Naive B cell (primary cell): ENCODE measurements at places on chromosomes 16 and 17. TPM values are rescaled to one million over a fixed set of nuclear protein-coding genes. Genes with fewer than 3 reads are reported as not detected.

DNA sequence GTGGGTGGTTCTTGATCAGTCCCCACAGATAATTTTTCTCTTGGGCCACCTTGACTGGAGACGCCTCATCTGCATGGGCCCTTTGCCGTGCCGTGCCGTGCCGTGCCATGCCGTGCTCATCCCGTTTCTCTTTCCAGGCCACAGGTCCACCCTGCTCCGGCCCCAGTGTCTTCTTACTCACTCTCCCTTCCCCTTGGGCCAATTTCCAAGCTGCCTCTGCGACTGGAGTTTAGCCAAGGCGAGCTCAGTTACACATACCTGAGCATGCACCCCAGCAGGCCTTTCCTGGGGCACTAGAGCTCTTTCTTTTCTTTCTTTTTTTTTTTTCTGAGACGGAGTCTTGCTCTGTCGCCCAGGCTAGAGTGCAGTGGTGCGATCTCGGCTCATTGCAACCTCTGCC lies 40.5 kb upstream of the MGAT5B start:
- H3K27ac ChIP-seq = no peak overlapping the region
- H3K4me3 ChIP-seq = no peak overlapping the region
- H3K27me3 ChIP-seq = peaks cover 12% of the 10 kb centered on the region

GRCh38 chr17:53186001-53186400 lies 636.7 kb upstream of the KIF2B start:
- H3K4me3 ChIP-seq = no peak overlapping the region
- no peak overlapping the region for H3K27ac ChIP-seq
- H3K36me3 ChIP-seq = no peaks in the 10 kb centered on the region
- no peaks in the 10 kb centered on the region for H3K27me3 ChIP-seq
- no peak for DNase-seq

The AGRP gene
- polyA plus RNA-seq = not detected

DNA sequence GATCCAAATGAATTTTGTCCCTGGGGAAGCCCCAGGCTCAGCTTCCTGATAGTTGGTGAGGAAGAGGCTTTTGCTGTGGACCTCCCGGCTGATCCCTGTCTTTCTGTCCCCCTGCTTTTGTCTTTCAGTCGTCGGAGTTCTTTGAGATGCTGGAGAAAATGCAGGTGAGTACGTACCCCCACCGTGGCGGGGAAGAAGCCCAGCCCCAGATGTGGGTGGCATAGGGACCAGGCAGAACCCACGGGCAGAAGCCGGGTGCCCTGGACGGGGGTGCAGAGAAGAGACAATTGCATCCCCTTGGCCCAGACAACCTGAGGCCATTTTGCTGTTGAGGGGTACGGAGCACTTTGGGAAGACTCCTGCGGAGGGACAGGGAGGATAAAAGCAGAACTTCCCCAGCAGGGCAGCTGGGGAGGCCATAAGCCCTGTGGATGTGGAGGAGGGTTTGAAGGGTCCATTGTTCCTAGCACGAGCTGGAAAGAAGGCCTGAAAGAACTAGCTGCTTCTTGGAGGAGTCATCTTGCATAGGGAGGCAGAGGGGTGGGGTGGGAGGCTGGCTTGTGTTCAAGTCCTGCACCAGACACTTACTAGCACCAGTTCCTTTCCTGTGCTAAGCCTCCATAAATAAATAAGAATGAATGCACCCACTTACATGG lies 105.6 kb downstream of the OR1D5 start:
- H3K27ac ChIP-seq = no peak overlapping the region
- peaks cover 14% of the 10 kb centered on the region for H3K27me3 ChIP-seq
- no peak for DNase-seq

DNA sequence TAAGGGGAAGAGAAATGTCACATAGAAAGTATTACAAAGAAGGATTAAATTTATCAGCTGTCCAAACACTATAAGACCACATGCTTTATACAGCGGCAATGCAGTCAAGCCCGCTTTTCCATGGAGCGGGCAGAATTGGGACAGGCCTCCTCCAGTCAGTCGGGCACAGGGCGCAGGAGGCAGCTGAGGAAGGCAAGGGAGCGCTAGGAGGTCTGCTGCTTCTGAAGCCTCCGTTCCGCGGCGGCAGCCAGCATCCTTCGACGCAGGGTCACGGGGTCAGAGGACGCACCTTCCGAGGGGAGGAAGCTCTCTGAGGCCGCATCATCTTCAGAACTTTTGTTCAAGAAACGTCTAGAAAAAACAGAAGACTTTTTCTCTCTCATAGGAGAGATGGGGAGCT lies 62.6 kb downstream of the AMFR start:
- peaks cover 17% of the 10 kb centered on the region for H3K36me3 ChIP-seq
- DNase-seq = no peak
- H3K4me1 ChIP-seq = no peaks in the 10 kb centered on the region
- H3K27ac ChIP-seq = no peak overlapping the region
- no peak overlapping the region for H3K4me3 ChIP-seq

The JMJD6 gene
- 21.8 TPM for polyA plus RNA-seq

DNA sequence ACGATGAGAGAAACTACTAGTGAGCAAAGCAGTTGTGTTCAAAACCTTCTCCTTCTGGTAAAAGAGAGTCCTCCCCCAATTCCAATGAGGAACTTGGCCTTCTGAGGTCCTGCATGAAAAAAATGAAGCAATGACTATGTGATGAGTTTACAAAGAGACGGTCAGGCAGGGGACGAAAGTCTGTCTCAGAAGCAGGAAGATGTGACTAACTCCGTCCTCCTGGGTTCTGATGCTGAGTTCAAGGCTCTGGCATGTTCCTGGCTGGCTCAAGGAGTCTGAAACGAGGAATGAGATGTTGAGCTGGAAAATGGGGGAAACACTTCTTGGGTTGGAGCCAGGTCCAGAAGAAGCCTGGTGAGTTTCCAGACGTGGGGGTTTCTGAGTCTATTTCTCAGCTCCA lies 129.6 kb downstream of the CPPED1 start:
- no peak for DNase-seq
- no peak overlapping the region for H3K27ac ChIP-seq
- peaks cover 12% of the 10 kb centered on the region for H3K36me3 ChIP-seq
- H3K4me3 ChIP-seq = no peak overlapping the region

DNA sequence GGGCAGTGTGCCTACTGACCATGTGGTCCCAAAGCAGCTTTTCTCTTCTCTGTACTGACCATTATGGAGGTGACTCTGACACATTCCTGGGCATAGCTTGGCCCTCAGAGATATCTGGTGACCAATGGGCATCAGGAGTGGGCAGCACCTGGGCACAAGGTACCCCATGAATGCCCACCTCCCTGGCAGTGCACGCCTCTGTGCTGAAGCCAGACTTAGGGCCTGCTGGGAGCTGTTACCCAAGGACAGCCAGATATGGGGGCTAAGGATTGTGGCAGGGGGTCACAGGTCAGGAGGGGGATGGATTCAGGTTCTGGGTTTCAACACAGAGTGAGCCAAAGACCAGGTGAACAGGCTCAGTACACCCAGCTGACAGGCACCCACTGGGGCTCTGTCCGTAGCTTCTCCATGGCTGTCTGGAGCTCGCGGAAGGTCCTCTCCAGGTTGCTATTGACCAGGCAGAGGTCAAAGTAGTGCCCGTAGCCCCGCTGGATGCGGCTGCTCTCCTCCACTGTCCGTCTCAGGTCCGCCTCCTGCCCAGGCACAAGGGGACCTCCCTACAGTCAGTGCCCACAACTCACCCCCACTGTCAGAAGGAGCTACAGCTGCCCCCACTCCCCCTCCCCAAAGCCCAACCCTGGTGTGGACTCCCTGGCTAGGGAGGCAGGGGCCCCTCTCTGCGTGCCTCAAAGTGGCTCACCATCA lies 29.7 kb downstream of the MPP2 start:
- peaks cover 16% of the 10 kb centered on the region for H3K27me3 ChIP-seq
- H3K4me3 ChIP-seq = no peak overlapping the region
- H3K4me1 ChIP-seq = peaks cover 3% of the 10 kb centered on the region
- no peaks in the 10 kb centered on the region for H3K36me3 ChIP-seq
- H3K27ac ChIP-seq = no peak overlapping the region

The CSH1 gene
- polyA plus RNA-seq = not detected

DNA sequence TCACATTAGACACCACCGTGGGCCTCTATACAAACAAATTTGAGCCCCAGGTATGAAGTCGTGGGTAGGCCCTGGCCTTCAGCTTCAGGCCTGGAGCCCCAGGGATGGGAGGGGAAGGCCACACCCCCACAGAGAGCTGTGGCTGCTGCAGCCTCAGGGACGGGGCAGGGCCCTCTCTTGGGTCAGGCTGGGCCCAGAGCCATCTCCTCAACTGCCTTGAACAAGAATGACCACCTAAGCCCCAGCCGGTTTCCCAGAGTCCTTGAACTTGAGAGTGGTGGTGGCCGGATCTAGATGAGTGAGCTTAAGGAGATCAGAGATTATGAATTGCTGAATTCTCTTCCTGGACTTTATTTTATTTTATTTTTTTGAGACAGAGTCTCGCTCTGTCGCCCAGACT lies 18.6 kb downstream of the SCNN1B start:
- no peaks in the 10 kb centered on the region for H3K36me3 ChIP-seq
- H3K27me3 ChIP-seq = no peaks in the 10 kb centered on the region
- no peak for DNase-seq
- no peaks in the 10 kb centered on the region for H3K4me1 ChIP-seq
- no peak overlapping the region for H3K27ac ChIP-seq

The CHST4 gene
- not detected for polyA plus RNA-seq

GRCh38 chr16:15052747-15053476 lies 3.0 kb downstream of the NTAN1 start:
- no peaks in the 10 kb centered on the region for H3K27me3 ChIP-seq
- no peak overlapping the region for H3K4me3 ChIP-seq
- H3K4me1 ChIP-seq = peaks cover 17% of the 10 kb centered on the region
- no peak overlapping the region for H3K27ac ChIP-seq
- DNase-seq = no peak
- H3K36me3 ChIP-seq = no peaks in the 10 kb centered on the region

- H3K36me3 ChIP-seq = no peaks in the 10 kb centered on the region
- no peak overlapping the region for H3K27ac ChIP-seq
- H3K4me3 ChIP-seq = no peak overlapping the region
- no peak for DNase-seq
- H3K4me1 ChIP-seq = no peaks in the 10 kb centered on the region
- H3K27me3 ChIP-seq = peaks cover 12% of the 10 kb centered on the region
Measured at GRCh38 chr17:30212750-30213149, 22.7 kb downstream of the SLC6A4 start.

DNA sequence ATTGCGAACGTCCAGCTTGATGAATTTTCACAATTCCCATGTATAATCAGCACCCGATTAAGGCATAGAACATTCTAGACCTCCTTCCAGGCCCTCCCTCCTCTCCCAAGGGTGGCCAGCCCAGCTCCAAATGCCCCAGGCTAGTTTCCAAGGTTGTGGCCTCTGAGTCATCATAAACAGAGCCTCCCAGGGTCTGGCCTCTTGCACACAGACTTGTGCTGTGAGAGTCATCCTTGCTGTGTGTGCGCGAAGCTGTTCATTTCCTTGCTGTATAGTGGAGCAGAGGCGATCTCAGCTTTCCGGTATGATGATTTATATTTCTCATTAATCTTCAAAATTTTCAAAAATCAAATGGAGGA lies 20.5 kb upstream of the JPH3 start:
- H3K27ac ChIP-seq = no peak overlapping the region
- DNase-seq = no peak
- peaks cover 21% of the 10 kb centered on the region for H3K27me3 ChIP-seq
- no peaks in the 10 kb centered on the region for H3K36me3 ChIP-seq
- no peak overlapping the region for H3K4me3 ChIP-seq

The NIP7 gene
- 22.7 TPM for polyA plus RNA-seq

GRCh38 chr16:68517606-68518166 lies 21.4 kb upstream of the ZFP90 start:
- peaks cover 4% of the 10 kb centered on the region for H3K27me3 ChIP-seq
- no peaks in the 10 kb centered on the region for H3K36me3 ChIP-seq
- no peak overlapping the region for H3K4me3 ChIP-seq
- H3K4me1 ChIP-seq = peaks cover 13% of the 10 kb centered on the region
- H3K27ac ChIP-seq = peak overlapping the region; percentile 6

DNA sequence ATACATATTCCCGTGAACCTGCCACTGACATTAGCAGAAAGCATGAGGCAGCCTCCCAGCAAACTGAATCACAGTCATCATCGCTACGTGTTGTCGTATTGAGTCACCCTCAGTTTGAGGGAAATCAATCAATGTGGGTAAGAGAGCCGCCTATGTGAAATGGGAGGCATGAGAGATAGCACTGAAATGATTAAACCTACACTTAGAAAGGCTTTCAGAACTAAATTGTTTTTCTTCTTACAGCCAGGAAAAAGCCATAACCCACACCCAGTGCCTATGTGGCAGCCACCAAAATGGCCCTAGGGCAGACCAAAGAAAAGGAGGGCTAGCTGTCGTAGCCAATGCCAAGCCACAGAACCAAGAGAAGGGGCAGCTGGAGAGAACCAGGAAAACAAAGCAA lies 90.5 kb downstream of the ADAMTS18 start:
- H3K27ac ChIP-seq = peak overlapping the region; percentile 44
- DNase-seq = no peak
- no peak overlapping the region for H3K4me3 ChIP-seq
- H3K4me1 ChIP-seq = no peaks in the 10 kb centered on the region
- peaks cover 15% of the 10 kb centered on the region for H3K27me3 ChIP-seq
- no peaks in the 10 kb centered on the region for H3K36me3 ChIP-seq

DNA sequence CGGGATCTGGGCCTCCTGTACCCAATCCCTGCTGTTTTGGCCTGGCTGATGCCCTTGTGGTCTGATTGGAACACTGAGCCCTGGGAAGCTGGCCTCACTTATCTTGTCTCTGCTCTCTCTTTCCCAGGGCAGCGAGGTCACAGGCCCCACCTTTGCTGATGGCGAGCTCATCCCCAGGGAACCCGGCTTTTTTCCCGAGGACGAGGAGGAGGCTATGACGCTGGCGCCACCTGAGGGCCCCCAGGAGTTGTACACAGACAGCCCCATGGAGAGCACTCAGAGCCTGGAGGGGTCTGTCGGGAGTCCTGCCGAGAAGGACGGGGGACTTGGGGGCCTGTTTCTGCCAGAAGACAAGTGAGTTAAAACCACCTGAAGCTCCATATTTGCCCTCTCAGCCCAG lies 126.0 kb downstream of the RAB11FIP4 start:
- peaks cover 36% of the 10 kb centered on the region for H3K4me1 ChIP-seq
- H3K27ac ChIP-seq = no peak overlapping the region

- H3K4me1 ChIP-seq = no peaks in the 10 kb centered on the region
- DNase-seq = no peak
- H3K27ac ChIP-seq = no peak overlapping the region
- H3K36me3 ChIP-seq = no peaks in the 10 kb centered on the region
- H3K27me3 ChIP-seq = peaks cover 4% of the 10 kb centered on the region
Measured at GRCh38 chr16:77037696-77038347, 153.2 kb upstream of the MON1B start.

DNA sequence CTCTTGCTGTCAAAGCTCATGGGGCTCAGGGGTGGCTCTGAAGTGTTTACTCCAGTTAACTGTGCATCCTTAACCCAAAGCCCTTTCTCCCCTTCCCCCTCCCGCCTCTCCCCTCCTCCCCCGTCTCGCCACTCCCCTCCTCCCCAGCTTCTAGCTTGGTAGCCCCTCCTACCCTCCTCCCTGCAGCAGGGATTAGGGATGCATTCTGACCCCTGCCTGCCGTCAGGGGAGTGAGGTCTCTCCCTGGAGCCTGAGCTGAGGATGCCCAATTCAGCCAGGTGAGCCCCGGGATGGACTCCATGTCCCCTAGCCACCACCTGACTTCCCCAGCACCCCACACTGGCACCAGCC lies 1.6 kb downstream of the HS3ST6 start:
- no peak for DNase-seq
- H3K27me3 ChIP-seq = peaks cover 10% of the 10 kb centered on the region
- H3K4me1 ChIP-seq = no peaks in the 10 kb centered on the region
- H3K4me3 ChIP-seq = no peak overlapping the region
